Fibroblast of mammary gland (primary cell): ENCODE measurements at places on chromosomes 13 and 19.

DNA sequence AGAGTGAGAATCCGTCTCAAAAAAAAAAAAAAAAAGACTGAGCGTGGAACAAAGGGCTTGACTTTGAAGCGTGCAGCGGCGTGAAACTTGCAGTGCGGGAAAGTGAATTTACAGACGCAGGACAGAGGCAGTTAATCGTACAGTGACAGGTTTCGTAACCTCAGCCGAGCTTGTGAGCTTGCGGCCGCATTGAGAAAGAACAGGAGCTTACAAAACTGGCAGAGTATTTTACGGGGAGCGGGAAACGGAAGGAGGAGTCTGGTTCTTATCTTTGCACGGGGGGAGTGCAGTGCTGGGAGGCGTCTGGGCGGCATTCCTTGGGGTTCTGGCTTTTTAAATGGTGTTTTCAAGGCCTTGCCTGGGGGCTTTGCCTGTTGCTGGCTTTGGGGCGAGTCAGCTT, 6.0 kb upstream of the BSG start:
- DNase-seq, result peak; percentile 62

- no peak for DNase-seq
These were observed 30.8 kb upstream of the ZNRF4 start for GRCh38 chr19:5424192-5424973.

DNA sequence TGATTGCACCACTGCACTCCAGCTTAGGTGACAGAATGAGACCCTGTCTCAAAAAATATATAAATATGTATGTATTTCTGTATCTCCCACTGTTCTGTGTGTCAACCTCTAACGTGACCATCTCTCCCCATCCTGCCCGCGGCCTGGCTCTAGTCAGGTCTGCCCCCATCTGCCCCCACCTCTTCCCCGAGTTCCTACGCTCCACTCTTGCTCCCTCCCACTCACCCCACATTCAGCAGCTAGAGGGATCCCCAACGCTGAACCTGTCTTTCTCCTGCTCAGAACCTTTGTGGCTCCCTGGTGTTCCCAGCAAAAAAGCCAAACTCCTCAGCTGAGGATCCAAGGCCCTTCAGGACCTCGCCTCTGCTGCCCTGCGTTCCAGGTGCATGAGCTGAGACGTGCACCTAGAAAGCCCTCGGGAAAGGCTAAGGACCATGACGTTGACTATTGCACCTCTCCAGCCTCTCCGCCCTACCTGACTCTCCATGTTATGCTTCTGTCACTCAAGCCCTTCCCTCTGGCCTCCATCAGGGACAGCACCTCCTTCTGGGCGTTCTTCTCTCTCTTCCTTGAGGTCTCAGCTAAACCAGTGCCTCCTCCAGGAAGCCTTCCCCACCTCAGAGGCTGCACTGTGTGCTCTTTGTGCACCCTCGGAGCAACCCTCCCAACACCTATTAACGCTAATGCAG, 18.1 kb downstream of the AKT2 start:
- DNase-seq, result no peak

- no peak for DNase-seq
These were observed 12.9 kb downstream of the BCKDHA start for GRCh38 chr19:41410336-41411054.

DNA sequence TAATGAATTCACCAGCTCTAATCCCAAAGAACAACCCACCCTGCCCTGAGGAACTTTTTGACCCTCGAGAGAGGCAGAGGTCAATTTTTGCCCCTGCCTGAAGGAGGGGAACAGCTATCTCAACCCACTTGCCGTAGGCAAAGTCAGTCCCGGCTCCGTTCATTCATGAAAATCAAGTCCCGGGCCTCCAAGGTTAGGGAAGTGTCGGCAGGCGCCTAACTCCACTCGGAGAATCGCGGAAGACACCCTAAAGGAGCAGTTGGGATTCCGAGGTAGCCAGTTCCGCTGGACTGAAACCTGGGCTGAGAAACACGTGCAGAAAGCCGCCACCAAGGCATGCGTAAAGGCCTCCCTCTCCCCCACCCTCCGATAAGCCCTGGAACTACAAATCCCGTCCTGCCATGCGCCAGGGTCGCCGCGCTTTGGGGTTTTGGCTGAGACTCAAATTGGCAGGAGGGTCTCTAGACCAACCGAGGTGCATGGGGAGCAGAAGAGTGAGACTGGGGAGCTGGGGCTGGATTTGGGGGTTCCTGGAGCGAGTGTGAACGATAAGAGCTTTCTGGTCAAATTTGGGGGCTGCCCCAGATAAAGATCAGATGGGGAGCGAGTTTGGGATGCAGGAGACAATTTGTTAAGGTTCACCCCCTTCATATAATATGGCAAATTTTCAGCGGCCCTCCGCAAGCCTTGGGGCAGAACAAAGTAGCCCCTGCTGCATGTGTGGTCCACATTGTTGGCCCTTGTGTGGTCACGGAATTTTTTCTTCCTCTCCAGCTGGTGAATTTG, at the start of gene TNPO2:
TSS of gene TNPO2 (minus strand) at position 292 of the 786 bp plus-strand sequence. CDS start 2,955 bp downstream, outside the sequence.
- DNase-seq, result peak; percentile 64

- DNase-seq, result no peak
These were observed 235.1 kb downstream of the COG6 start for GRCh38 chr13:39890537-39890936.

DNA sequence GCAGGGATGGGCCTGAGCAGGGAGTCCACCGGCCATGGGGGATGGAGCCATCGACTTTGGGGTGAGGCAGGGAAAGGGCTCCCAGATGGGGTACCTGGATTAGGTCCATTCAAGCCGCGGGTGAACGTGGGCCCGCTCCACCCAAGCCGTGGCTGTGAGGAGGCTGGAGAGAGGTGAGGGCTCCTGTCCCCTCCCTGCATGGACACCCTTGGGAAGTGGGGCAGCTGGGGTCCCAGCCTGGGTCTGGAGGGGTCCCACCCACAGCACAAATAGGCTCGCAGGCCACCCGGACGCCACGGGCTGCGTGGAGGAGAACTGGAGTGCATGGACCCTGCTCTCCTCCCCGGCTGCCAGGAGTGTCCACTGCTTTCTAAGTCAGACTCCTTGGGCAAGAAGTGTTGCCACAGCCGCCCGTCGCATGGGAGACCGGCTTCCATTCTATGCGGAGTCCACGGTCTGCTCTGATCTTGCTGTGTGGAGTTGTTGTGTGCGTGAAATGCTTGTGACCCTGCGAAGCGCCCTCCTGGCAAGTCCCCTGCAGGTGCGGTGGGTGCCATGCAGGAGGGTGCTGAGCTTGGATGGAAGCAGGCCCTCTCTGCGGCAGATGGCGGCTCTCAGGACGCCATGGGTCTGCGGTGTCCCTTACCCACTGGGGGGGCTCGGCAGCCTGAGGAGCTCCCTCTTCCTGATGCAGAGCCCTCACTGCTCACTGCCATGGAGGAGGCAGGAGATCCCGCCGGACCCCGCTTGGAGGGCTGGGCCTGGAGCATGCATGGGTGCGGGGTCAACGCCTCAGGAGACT, 2.0 kb downstream of the DAZAP1 start:
- DNase-seq, result no peak

DNA sequence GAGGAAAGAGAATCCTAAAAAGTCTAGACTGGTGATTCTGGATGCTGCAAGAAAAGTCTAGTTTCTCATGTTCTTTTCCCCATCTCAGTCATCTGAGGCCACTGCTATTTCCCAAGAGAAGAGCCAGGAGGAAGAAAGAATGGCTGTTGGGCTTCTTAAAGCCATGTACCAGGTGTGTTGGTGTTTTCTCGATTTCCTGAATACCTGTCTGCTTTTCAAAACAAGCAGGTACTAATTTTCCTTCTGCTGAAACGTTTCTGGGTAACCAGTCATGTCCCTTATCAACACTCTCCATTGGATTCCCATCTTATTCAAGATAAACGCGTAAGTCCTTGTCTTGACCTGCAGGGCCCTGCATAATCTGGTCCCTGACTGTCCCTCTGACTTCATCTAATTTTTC, 1.1 kb downstream of the ZNF570 start:
- no peak for DNase-seq

DNA sequence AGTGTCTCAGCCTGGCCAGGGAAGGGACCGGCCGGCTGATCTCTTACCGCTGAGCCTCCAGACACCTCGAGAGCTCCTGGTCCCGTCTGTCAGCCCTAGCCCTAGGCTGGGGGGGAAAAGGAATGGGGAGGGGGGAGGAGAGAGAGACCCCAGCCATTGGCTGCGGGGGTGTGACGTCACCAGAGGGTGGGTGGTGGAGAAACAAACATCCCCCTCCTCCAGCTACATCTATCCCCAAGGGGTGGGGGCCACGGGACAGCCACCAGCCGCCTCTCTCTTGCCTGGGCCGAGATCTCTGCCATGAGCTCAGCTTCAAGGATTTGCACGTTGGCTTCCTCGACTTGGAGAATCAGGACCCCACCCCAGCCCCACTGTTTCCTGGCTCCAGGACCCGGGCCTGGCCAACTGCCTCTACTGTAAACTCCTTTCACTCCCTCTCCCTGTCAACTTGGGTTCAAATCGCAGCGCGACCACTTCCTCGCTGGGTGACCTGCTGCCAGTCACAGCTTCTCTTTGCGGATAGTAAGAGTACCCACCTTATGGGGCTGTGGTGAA, at the start of gene PRX:
TSS of gene PRX (minus strand) at position 88 of the 555 bp plus-strand sequence. CDS start 5,446 bp downstream, outside the sequence.
- no peak for DNase-seq

GRCh38 chr13:19178901-19179593, 2.6 kb downstream of the TUBA3C start:
- no peak for DNase-seq

DNA sequence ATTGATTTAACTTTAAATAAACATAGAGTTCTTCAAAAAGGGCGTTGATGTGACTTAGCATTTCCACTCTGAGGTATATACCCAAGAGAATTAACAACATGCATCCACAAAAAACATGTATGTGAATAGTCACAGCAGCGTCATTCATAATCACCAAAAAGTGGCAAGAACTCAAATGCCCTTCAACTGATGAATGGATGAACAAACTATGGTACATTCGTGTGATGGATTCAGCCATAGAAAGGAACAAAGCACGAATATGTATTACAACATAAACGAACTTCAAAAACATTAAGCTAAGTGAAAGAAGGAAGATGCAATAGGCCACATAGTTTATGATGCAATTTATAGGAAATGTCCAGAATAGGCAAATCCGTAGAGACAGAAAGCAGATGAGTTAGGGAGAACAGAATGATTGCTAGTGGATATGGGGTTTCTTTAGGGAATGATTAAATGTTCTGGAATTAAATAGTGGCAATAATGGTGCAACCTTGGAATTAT, 72.3 kb upstream of the UQCRFS1 start:
- no peak for DNase-seq

GRCh38 chr19:7703332-7703731, 1.4 kb upstream of the FCER2 start:
- DNase-seq, result no peak

GRCh38 chr13:30413842-30414241, 8.5 kb upstream of the UBE2L5 start:
- no peak for DNase-seq

DNA sequence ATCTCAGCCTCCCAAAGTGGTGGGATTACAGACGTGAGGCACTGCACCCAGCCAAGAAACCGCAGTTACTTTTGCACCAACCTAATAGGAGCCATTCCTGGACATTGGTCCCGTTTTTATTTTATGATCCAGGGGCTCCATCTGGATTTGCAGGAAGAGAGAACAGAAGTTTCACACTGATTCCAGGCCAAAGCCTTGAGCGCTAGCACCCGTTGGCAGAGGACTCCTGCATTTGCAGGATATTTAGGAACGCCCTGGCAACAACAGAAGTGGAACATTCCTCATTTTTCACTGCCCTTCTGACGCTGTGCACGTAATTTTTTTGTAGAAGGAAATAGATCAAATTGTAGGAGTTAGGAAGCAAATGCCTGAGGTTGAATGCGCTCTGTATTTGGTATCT, 11.7 kb upstream of the SULT2A1 start:
- no peak for DNase-seq

GRCh38 chr19:40801426-40802299, 2.7 kb downstream of the EGLN2 start:
- DNase-seq, result no peak

- DNase-seq, result peak; percentile 78
These were observed 66.4 kb upstream of the PCDH9 start for GRCh38 chr13:67296511-67296910.

DNA sequence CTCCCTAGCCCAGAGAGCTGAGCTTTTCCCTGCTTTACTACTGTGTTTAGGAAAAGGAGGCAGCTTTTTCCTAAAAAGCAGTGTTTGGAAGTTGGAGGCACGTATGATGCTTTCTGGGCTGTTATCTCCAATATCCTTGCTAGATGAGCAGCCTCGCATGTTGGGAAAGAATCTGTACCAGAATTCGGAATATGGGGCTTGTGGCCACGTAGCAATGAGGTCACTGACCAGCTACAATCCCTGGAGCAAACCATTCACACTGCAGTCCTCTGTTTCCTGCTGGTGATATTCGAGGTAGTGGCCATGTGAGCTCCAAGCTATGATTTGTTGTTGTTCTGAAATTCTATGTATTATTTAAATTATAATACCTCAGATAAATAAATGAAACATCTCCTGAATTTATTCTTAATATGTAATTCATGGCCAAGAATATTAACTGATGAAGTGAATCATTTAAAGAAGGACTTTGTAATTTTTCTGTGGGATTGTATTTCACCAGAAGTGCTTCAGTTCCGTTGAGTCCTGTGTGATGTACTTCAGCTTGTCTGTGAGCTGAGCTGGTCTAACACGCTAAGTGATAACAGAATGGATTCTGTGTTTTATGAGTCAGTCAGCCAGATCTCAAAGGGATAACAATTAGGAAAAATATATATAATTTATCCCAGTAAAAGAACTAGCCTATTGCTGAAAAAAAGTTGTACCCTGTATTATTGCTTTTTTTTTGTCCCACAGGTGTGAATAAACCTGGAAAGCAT, 319.5 kb downstream of the SHISA2 start:
- DNase-seq, result peak; percentile 14

- no peak for DNase-seq
These were observed 12.5 kb downstream of the GJB6 start for GRCh38 chr13:20219577-20219976.

- DNase-seq, result no peak
These were observed 26.5 kb downstream of the CEP89 start for GRCh38 chr19:32945260-32945659.

DNA sequence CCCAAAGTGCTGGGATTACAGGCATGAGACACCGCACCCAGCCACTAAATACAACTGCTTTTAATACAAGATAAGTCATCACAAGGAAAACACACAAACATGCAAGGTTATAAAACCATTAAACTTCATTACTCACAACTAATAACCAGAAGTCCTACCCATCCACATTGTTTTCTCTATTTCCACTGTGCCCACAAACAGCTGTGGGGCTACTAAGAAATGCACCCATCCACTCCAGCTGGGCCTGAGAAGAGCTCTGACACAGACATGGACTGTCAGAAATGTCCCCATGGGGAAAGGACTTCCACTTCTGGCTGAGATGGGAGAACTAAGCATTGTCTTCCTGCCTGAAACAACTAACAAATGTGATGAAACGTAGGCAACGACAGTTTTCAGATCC, 17.2 kb downstream of the SAFB2 start:
- no peak for DNase-seq

DNA sequence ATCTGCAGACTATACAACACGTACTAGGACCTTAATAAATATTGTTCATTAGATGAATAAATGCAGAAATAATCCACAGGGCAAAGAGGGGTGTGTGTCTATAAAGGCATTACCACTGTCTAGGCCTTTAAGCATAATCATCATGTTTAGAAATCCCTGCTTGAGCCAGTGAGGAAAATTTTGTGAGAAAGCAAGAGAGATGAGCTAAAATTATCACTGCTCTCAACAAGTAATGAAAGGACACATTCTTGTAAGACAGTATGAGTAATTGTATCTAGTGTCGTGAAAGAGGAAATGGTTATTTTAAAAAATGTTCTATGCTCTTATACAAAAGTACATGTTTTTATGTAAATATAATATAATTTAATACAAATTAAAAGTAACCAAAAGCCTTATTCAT, 1699.4 kb downstream of the PCDH9 start:
- no peak for DNase-seq
